ENCODE measurements at places on chromosomes 4 and X.
A peak's percentile ranks its signal among the peaks of the same experiment; 100 is the strongest.

- no peak for DNase-seq
These were observed at the start of gene AMER1 for GRCh38 chrX:64205441-64205734. TSS of gene AMER1 (minus strand) at chrX:64205708. CDS start at chrX:64193286, 12,422 bp downstream.

GRCh38 chr4:13966231-13967195 is 339.0 kb upstream of the BOD1L1 start:
- DNase-seq = no peak

DNA sequence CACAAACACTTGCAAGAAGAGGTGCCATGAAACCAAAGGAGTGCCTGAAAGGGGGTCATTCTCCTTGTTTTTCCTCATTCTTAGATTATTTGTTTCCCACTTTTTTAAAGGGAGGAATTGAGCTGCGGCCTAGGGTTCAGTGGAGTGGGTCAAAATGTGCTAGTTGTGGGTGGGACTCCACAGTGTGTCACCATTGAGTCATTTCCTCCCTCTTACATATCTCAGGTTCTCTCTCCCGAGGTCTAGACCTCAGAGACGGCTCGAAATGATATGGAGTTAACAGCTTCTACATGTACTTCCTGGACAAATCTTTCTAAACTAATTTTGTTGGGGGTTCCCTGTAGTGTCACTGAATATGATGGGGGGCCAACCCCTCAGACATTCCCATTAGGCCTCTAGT is 328.4 kb upstream of the SPANXN1 start:
- DNase-seq = no peak

GRCh38 chr4:168240821-168241220 is 77.7 kb downstream of the DDX60 start:
- DNase-seq = no peak

- DNase-seq = no peak
These were observed 3.8 kb upstream of the DCAF4L1 start for GRCh38 chr4:41977709-41978108.

GRCh38 chr4:55539658-55540057 is 7.1 kb downstream of the CLOCK start:
- DNase-seq = no peak

DNA sequence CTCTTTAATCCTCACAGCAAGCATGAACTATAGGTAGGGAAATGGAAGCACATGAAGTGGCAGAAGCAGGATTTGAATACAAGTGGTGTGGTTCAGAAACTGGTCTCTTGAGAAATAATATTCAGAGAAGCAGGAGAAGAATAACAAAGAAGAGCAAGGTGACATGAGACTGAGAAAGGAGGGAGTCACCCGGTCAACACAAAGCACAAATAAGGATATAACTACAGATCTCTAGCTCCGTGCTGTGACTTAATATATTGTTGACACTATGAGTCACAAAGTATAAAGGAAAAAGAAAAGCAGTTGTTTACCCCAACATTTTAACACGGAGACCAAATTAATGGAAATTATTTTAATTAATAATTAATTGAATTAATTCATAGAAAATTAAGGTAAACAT is 204.5 kb downstream of the CPE start:
- DNase-seq = no peak

- DNase-seq = no peak
These were observed 331.2 kb downstream of the PAPSS1 start for GRCh38 chr4:107388736-107389274.

DNA sequence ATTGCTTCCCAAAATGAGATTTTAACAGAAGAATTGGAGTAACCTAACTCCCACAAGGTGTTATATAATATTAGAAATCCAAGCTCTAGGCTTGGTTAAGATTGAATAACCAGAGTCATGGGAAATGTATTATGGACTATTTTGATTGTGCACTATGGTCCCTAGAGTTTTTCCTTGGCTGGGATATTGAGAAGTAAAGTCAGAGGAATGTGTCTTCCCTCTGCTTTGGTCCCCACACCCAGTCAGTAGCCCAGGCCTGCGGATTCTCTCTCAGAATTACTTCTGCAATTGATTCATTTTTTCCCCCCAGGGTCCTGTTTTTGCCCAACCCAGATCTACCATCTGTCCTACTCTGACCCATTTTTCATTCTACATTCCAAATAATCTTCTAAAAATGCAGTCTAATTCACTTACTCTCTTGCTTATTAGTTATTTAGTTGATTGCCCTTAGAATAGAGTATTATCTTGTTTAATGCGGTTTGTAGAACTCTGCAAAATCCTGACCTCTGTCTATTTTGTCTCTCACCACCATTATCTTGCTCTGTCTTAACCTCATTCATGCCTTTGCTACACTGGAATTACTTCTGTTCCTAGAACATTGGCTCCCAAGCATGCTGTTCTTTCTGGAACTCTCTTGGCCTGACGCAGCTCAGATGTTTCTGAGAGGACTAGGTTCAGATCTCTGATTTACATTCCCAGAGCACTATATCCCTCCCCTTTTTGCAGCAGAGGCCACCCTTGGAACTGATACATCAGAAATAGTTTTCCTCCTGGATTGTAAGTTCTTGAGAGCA is 23.6 kb downstream of the GUCY1A1 start:
- no peak for DNase-seq

DNA sequence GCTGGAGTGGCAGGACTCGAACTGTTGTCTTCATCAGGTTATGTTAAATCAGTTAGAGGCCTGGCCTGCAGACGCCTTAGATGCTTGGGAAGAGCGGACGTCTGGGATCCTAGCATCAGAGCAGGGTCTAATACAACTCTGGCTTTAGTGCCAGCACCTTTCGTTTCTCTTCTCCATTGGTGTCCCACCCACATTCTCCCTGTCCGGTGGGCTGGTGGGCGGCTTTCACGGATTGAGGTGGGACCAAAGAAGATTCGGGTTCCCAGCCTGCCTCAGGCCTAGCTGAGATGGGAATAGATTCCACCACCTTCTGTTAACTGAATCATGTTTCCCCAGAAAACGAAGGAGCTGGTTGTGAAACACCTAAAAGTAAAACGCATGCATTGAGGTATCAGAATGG is 939 bp downstream of the PDK3 start:
- DNase-seq = no peak

DNA sequence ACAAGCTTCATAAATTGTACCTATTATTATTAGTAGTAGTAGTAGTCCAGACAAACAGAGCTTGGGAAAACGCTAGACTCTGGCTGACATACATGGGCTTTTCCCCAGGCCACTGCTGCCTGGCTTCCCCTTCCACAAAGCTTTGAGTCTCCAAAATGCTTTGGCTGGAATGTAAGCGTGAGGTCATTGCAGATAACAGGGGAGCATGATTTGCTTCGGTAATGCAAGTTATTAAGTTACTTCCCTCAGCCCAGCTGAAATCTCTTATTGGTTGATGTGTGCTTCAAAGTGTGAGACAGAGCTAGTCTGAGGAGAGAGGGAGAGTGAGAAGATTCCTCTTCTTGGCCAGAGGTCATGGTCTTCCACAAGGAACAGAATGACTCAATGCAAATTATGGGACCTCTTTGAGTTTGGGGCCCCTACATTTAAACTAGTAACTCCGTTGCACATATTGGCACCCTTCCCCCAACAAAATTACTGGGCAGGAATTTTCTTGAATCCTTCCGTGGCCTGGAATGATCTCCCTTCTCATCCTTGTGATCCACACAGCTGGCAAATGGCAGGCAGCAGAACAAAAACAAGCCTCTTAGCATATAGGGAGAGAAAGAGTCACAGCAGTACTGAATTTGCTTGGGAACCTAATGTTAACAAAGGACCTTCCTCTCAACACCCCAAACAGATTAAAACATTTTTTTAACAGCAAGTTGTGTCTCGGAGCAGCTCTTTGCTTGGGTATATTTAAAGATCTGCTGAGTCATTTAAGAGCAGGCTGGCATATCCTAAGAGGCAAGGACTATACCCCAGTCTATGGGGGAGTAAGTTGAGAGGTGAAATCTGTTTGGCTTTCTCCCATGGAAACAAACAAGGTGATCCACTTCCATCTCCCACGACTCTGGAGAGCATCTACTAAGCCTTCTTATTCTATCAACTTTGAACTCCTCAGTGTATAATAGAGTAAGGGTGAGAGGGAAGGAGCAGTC is 19.9 kb downstream of the AR start:
- DNase-seq = no peak

GRCh38 chr4:43481526-43481925 is 589.0 kb downstream of the GRXCR1 start:
- DNase-seq = no peak

DNA sequence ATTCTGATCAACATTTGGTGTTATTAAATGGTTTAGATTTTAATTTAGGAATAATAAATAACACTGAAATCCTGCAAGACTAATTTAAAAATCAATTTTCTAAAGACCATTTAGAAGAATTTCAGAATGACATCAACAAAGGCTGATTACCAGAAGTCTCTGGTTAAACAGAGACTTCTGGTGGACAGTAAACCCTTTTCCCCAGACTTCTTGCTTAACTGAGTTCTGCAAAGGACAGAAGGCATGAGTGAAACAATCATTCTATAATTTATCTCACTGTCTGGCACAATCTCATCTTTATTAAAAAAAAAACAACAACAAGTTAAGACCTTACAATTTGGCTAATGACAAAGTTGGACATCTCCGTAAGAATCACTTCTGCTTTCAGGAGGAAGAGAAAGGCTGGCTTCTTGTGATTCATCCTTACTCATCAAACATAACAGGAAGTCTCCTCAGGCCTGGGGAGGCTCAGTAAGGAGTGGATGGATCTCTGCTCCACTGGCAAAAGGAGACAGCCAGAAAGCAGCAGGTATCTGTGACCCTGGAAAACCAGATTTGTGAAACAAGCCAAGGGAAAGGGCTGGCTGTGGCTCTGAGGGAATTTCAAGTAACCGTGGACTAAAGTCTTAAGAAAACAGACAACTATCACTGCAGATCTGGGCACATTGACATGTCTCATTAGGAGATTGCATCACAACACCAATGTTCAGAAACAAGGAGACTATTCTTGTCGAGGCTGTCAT is 908 bp upstream of the TLR6 start:
- peak; percentile 89 for DNase-seq

DNA sequence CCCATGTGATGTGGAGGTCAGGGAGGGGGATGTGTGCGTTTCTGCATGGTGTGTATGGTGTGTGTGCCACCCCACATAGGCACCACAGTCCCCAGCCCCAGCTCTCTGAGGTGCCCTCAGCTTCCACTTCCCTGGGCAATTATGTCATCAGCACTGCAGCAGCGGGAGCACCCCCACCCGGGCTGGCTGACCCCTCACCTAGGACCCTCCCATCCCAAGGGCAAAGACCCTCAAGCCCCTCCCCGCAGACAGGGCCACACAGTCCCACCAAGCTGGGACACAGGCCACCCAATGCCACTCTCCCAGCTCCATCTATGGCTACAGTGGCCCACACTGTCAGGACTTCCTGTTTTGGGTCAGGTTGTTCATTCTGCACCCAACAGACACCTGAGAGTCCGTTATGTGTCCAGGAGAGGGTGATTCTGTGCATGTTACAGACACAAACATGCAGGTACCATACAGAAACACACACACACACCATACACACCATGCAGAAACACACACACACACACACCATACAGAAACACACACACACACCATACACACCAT is 75.2 kb downstream of the JAKMIP1 start:
- DNase-seq = no peak

DNA sequence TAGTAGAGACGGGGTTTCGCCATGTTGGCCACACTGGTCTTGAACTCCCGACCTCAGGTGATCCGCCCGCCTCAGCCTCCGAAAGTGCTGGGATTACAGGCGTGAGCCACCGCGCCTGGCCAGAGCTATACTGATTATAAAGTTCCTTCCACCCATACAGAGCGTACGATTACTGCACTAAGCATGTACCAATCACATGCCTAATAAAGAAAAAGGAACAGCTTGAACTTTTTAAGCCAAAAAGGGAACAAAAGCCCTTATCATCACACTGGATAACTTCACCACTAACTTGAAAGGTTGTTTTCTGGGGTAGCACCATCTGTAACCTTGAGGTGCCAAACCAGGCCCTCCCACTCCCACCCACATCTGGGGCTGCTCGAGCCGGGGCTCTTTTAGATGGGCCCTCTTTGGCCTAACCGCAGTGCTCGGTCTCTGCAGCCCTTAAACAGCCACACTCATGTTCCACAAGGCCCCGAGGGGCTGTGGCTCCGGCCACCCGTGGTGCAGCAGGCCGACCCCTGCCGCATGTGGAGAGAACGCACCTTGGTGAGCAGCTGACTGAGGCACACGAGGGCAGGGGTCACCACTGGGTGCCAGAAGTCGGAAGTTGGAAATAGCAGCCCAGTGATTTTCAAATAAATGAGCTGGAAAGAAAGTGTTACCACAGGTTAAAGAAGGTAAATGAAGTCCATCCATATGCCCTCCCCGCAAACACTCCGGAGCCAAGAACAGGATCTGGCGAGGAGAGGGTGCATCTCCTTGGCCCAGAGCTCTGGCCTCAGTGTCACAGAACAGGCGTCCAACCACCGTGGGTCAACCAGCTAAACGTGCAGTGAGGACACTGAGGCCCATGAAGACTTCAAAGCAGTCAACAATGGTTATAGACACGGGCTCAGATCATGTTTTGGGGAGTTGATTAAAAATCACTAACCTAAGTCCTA is 18.4 kb downstream of the NOP14 start:
- DNase-seq = no peak

- DNase-seq = no peak
These were observed 49.5 kb downstream of the CCNI start for GRCh38 chr4:77026322-77026704.

DNA sequence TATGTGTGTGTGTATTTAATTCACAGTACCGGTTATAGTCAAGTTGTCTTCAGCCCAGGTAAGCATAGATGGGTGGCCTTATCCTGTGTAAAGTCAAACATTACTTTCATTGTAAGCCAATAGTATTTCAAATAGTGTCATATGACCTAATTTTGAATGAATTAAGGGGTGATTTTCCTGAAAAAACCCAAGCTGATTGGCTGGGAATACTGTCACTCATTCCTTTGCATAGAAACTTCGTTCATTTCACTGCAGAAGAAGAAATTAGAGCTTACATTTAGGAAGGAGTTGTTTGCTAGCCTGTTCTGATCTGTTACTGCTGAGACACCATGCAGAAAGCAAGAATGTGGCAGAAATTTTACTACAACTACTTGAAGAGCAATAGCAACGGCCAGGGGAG is 45.4 kb downstream of the SMARCAD1 start:
- DNase-seq = no peak

DNA sequence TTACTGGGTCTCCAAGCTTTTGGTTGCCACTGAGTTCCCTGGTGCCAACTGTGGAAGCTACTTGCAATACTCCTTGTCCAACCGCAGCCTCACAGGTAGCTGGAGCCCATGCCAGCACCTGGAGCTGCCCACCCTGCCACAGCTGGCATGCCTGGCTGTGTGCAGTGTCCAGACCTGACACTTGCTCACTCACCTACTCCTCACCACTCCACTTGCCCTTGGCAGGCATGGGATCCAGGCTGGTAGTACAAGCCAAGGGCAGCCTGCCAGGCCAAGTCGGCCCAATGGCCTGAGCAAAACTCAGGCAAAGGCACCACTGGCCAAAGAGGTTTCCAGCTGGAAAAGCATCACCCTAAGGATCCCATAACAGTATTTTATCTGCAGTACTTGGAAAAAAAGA is 246.3 kb downstream of the PDGFC start:
- DNase-seq = no peak

DNA sequence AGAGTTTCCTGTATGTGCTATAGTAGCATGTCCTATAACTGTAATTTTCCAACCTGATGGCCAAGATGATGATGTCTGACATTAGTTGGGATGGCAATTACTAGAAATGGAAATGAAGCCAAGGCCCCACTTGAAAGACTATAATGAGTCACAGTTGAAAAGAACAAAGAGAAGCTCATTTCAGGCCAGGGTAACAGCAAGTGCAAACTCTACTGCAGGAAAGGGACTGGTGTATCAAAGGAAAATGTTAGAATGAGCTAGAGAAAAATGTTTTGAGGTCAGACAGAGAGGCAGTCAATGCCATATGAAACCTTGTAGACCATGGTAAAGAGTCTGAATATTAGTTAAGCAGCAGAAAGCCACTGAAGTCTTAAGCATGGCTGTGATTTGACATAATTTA is 146.2 kb upstream of the SH3RF1 start:
- DNase-seq = no peak
